ENCODE measurements at places on chromosomes 7 and 10.

- DNase-seq: no peak
Measured at GRCh38 chr7:129540340-129540739, 38.0 kb downstream of the SMKR1 start.

- DNase-seq: no peak
Measured at GRCh38 chr10:70594161-70594560, 8.4 kb downstream of the PRF1 start.

GRCh38 chr10:6128591-6129251 is 39.9 kb downstream of the RBM17 start:
- no peak for DNase-seq

- no peak for DNase-seq
Measured at GRCh38 chr10:116574797-116575196, 16.0 kb upstream of the PNLIPRP1 start.

DNA sequence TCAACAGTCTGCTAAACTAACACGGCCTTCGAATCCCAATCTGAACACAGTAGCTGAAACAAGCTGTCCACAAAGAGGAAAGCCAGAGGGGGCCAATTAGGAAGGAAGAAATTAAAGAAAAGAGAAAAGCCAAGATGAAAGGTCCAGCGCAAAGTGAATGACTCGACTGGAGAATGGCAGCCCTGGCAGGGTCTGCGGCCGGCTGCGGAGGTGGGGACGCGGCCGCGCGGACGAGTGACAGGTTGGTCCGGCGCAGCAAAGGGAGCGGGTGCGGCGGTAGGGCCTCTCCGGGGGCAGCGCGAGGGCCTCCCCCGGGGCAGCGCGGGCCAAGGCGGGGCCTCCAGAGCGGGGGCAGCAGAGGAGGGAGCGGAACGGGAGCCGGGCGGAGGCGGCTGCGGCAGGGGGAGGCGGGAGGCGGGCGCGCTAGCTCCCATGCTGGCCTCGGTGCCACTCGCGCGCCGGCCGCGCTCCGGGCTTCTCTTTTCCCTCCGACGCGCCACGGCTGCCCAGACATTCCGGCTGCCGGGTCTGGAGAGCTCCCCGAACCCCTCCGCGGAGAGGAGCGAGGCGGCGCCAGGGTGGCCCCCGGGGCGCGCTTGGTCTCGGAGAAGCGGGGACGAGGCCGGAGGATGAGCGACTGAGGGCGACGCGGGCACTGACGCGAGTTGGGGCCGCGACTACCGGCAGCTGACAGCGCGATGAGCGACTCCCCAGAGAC is at the start of gene VWC2:
TSS of gene VWC2 (plus strand) at position 421 of the 718 bp plus-strand sequence. CDS start 1,798 bp downstream, outside the sequence.
- no peak for DNase-seq

DNA sequence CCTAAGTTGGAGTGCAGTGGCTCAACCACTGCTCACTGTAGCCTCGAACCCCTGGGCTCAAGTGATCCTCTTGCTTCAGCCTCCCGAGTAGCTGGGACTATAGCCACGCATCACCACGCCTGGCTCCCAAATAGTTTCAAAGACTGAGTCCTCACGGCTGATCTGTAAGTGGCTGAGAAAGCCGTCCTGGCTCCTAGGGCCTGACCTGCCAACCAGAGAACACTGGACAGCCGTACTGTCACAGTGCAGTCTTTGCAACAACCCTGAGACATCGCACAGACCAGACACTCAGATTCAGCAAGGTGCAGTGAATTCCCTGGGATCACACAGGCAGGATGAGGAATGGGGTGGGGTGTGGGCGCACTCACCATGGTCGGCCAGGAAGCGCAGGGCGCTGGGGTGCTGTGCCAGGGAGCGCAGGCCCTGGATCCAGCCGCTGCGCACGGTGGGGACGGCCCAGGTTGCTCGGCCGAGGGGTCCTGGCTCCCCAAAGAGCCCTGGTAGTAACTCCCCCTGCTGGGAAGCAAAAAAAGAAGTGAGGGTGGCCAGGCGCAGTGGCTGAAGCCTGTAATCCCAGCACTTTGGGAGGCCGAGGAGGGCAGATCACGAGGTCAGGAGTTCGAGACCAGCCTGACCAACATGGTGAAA is 10.7 kb downstream of the BRAT1 start:
- no peak for DNase-seq

DNA sequence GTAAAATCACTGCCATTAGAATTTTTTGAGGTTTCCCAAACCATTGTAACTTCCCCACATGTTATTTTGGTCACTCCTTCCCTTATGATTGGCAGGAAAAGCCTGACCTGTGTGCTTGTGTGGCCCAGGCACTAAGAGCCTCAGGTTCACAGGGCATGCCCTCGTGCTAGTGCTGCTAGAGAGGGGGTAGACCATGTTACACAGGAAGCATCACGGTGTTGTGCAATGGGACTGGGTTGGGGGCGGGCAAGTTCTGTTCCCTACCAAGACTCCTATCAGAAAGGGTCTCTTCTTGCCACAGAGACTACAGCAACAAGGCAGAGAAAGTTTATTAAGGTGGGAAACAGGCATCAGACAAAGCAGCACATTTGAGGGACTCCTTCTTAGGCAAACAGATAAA is 32.2 kb downstream of the LSM5 start:
- DNase-seq: no peak

- no peak for DNase-seq
Measured at GRCh38 chr7:123580406-123581161, 21.0 kb upstream of the ASB15 start.
